CD4-positive, alpha-beta T cell (primary cell): ENCODE measurements at places on chromosomes 5 and 9.

DNA sequence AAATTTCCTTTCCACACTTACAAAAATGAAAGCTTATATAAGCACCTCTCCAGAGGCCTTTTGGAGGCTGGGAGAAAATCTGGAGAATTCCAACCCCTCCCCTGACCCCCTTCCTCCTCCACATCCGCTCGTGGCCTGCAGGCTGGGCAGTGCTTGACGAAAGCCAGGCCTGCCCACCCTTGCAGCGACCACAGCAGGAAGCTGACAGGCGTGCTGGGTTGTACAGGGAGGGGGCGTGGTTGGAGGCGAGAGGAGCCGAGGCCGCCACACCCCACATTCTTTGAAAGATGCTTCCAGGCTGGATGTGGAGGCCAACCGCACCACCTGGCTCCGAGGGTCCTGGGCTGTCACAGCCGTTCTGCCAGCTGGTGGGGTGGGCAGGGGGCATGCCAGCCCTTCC lies 47.8 kb upstream of the IER5L start:
- peak; percentile 28 for DNase-seq

GRCh38 chr9:35680331-35681105 lies 6.8 kb downstream of the CA9 start:
- DNase-seq, result no peak

GRCh38 chr9:122099271-122099869 lies 6.3 kb upstream of the TTLL11 start:
- peak; percentile 75 for DNase-seq

DNA sequence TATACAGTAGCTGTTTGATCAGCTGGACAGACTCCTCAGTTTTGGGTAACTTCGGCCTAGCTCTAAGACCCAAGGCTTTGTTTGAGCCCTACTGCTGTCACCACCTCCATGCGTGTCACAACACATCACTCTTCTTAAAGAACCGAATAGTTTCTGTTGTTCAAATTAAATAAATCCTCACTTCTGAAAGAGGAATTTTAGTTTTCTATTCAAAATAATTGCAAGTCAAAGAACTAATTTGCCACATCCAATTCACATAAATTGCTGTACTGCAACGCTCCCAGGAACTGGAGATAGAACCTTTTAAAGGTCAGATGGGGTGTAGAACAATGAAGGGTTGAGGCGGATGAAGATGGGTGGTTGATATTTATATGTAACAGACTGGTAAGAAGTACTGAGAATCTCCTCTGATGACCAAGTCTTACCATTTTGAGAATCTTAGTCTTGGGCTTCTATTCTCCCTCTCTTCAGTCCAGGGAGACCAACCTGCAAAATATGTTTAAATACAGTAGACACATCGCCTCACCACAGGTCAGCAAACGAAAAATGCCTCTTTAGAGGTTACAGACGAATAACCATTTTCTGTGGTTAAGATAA lies 1.6 kb downstream of the NREP start:
- DNase-seq, result no peak

DNA sequence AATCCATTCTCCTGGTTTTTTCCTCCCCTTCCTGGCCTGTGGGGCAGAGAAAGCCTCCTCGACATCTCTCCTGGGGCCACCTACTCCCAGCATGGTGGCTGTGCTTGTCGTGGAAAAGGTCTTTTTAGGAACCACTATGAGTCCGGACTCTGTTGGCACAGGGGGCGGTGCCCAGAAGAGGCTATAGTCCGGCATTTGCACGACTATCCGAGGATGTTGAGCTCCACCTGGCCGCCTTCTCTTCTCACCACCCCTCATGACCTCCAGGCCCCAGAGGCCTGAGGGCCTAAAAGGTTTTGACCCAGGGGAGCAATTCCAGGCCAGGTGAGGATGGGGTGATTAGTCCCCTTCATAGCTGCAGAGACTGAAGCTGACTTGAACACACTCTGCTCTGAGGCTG lies 14.1 kb downstream of the CSF2 start:
- no peak for DNase-seq
